ENCODE measurements at places on chromosomes 5 and 9.

DNA sequence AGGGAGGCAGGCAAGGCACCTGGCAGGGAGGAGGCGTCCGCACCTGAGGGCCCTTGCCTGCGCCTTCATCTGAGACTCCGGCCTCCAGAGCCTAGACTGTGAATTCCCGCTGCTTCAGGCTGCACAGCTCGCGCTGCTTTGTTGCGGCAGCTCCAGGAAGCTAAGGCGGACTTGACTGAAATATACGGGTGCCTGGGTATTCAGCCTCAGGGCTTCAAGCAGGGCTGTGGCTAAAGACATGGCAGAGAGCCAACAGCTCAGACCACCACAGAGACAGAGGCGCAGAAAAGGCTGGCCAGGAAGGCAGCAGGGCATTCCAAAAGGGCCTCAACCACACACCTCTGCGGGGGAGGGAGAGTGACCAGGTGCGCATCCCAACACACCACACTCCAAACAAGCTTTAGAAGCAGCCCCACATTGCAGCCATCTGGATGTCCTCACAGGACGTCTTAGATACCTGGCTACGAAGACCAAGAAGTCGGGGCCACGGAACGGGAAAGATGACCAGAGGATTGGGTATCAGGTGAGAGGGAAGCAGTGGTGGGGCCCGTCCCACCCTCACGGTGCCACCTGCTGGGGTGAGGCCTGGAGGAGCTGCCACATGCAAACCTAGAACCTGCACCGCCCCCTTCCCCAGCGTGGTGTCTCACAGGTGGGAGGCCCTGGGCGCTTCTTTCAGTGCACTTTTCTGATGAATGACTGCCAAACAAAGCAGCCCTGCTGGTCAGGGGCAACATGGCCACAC lies 1.7 kb upstream of the DPH7 start:
- no peak for DNase-seq

DNA sequence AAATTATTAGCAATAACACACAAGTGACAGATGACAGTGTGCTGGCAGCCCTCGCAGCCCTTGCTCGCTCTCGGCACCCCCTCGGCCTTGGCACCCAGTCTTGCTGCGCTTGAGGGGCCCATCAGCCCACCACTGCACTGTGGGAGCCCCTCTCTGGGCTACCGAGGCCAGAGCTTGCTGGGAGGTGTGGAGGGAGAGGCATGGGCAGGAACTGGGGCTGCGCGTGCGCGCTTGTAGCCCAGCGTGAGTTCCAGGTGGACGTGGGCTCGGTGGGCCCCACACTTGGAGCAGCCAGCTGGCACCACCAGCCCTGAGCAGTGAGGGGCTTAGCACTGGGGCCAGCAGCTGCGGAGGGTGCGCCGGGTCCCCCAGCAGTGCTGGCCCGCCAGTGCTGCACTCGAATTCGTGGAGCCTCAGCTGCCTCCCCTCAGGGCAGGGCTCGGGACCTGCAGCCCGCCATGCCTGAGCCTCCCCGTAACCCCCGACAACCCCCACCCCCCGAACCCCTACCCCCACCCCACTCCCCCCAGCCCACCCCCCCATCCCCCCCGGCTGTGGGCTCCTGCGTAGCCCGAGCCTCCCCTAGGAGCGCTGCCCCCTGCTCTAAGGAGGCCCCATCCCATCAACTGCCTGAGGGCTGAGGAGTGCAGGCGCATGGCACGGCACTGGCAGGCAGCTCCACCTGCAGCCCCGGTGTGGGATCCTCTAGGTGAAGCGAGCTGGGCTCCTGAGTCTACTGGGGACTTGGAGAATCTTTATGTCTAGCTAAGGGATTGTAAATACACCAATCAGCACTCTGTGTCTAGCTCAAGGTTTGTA lies 240.9 kb downstream of the TRIM36 start:
- no peak for DNase-seq

DNA sequence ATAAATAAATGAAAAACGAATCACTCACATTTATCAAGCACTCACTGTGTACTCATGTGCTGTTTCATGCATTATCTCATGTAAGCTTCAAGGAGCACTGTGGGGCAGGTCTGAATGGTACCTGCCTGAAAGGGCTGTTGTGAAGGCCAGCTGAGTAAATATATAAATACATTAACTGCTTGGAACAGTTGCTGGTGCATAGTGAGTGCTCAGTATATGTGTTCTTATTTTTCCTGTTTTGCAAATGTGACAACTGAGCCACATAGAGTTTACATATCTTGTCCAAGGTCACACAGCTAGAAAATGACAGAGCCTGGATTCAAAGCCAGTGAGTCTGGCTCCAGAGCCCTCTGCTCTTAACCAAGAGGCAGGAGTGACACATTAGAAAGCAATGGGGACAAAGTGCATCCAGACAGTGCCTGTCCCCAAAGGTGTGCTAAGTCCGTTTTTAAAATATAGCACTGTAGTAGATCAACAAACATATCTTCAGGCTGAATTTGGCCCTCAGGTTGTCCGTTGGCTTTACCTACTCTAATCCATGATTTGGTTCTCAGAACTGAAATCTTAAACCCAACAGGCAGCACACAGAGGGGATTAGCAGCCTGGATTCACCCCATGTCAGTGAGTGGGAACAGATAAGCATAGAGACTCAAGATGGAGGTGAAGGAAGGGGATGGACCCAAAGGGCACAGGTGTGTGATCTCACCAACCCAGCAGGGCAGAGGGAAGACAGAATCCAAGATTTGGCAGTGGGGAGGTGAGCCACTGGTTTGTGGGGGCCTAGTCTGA lies 70.8 kb downstream of the WWC1 start:
- DNase-seq = no peak

- DNase-seq = no peak
These were observed 59.7 kb downstream of the CARTPT start for GRCh38 chr5:71778678-71779276.

DNA sequence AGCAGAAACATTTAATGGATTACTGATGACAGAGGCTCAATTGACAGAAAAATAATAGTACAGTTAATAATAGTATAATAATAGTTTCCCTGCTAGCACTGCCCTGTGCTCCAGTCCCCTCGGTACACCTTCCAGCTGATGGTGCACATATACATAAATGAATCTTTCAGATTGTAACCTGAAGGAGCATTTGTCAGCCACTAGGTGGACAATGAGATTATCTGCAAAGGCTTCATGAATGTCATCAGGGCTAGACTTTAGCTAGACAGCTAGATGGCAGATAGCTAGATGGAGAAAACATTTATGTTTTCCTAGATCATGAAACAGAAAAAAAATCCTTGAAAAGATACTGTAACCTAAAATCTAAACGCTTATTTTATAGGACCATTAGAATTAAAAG lies 304.4 kb upstream of the SMC2 start:
- DNase-seq = no peak

DNA sequence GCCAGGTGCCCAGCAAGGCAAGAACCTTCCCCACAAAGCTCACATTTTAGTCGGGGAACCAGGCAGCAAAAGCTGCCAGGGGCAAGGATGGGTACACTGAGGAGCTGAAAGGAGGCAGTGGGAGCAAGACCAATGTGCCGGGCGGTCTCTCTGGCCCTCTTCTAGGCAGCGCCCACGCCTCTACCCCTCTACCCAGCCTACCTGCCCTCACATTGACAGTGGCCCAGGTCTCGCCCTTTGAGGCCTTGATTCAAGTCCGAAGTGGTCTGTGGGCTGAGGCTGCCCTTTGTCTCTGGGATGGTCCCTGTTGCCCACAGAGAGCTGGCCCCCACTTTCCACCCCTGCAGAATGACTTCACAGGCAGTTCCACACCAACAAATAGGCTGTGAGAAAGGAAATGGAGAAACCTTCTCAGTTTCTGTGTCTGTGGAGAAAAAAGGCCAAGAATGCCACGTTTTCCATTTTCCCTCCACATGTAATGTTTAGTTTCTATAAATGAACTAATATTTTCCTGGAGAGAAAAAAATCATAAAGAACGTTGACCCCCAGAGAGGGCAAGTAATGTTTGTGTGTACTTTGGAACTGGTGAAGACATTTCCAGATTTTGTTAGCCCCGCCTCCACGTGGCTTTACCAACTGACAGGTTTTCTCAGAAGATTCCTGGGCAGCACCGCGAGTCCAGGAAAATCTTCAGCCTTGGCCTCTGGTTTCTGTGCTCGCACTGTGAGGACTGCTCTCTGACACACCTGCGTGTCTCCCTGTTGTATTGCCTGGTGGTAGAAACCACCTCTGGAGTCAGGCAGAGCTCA lies 57.4 kb upstream of the ANGPTL2 start:
- no peak for DNase-seq

DNA sequence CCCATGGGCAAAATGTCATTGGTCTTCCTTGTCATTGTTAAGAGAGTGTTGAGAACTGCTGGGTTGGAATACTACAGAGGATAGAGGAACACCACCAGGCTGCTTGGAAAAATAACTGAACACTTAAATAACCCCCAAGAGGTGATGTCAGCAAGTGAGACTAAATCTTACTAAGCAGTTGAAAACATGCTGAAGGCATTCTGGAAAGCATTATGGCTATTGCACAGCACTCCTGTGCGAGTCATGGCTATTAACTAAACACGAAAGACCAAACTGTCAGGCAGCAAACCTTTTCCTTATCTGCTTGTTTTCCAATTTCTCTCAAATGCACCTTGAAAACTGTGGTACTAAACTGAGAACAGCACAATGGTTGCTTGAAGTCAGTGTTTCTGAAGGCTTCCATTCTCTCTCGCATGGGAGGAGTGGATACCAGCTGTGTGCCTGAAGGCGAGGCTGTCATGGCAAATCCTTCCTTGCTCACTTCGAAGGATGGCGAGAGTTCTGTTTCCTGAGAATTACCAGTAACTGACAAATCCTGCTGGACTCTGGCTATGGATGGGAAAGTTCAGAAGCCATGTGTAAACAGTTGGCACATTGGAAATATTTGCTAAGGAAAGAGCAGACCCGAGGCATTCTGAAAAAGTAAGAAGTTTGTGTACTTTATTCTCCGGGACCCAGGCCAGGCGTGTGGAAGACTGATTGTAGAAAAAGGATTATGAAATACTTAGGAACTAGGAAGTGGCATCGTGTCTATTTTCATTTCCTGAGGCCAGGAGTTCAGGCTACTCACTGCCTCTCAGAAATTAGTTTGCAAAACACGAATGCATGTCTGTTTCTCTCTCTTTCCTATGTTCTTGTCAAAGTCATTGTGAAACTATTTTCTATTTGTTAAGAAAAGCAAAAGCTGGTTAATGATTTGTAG lies 182.1 kb downstream of the DMRT2 start:
- no peak for DNase-seq

GRCh38 chr9:98983295-98984268 lies 39.9 kb downstream of the COL15A1 start:
- no peak for DNase-seq

DNA sequence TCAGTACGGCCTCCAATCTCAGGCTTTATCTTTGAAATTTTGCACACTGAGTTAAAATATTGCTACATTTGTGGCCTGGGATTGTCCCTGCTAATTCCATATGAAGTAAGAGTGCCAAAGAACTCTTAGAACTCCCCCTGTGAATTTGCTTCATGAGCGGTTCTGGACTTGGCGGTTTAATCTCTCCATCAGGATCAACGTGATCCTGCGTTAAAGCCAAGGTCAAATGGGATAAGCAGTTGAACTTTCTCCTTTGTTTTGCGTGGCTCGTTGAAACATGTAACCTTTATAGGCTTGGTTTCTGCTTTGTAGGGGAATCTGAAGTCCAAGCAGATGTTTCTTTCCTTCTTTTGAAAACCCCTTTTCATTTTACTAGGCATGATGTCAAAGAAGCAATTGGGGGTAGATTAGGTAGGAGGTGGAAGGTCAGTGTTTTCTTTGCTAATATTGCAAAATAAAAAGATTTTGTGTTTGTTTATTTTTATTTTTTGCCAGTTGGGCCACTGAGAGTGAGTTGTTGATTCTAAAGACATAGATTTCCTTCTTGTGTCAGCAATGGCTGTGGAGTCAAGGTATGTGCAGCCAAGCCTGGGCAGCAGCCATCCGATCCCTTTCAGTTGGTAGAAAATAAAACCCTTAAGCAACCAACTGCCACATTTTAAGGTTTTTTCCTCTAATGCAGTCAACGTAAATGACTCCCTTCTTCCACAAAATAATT lies 390.8 kb downstream of the NNT start:
- no peak for DNase-seq

GRCh38 chr9:15959663-15960062 lies 406.8 kb downstream of the CCDC171 start:
- no peak for DNase-seq

- DNase-seq = no peak
These were observed 22.2 kb upstream of the CXCL14 start for GRCh38 chr5:135600971-135601381.

- no peak for DNase-seq
These were observed 16.2 kb downstream of the NDUFS4 start for GRCh38 chr5:53576674-53577073.

DNA sequence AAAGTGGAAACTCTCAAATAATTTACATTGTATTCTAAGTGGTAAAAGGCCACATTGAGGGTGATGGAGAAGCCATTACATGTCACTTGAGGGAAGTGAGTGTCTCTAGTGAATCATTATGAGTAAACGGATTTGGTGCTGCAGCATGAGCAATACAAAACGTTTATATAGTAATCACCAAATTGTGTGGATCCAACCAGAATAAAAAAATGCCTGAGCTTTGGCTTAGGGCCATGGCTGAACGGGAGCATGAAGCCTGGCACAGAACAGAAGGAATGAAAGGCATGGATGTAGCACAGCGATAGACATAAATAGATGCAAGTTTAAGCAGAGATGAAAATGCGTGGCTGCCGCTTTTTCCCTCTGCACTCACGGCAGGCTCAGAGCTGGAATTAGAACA lies 58.3 kb downstream of the PTTG1 start:
- DNase-seq = no peak

- DNase-seq = no peak
These were observed 412.4 kb downstream of the NTRK2 start for GRCh38 chr9:85081963-85082362.

DNA sequence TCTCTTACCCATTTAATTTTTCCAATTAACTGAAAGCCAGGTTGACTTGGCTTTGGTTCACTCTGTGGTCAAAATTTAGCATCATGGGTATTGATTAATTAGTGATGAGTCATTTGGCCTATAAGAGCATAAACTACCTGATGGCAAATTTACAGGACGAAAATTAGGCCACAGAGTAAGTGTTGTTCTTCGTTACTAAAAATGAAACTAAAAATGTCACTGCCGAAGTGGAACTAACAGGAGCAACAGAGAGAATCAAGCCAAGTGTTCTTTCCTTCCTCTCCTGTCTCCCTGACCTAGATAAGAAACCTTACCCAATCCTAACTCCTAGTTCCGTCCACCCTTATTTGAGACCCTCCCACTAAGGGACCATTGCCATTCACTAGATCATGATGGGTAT lies 176.9 kb downstream of the RAB3C start:
- no peak for DNase-seq

DNA sequence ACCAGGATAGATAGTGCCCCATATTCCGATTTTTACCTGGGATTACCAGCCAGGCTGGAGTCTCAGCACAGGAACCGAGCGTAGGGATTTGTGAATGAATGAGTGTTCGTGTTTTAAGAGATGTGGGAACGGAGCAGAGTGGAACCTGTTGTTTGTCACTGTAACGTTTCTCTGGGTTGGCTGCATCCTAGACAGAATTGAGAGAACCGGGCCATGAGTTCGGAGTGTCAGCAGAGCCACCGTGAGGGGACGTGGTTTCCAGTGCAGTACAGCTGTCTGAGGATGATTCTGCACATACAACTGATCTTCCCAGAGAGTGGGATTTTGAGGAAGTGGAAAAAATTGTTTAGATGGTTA lies 1.2 kb downstream of the PDE8B start:
- no peak for DNase-seq
